GM12864 (cell line): ENCODE measurements at places on chromosomes 2 and 18.

GRCh38 chr2:154480521-154480920, 218.0 kb upstream of the KCNJ3 start:
- no peak for DNase-seq

DNA sequence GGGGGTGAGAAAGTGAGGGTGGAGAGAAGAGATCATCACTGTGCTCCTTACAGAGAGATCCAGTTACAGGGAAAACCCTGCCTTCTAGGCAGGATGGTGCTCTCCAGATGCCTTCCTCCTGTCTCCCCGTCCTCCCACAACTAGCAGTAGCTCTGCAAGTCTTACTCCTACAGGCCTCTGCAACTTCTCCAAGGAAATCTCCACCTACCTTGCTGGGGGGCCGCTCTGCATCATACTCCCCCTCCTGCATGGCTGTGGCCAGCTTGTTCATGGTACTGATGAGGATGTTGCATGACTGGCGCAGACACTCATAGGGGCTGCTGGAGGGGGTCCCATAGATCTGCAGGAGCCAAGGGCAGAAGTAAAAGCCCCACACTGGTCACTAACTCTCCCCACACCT, 14.1 kb downstream of the DCTN1 start:
- no peak for DNase-seq

GRCh38 chr2:138440759-138441158, 60.8 kb upstream of the SPOPL start:
- no peak for DNase-seq

GRCh38 chr2:190858817-190859216, 21.8 kb upstream of the GLS start:
- DNase-seq: no peak

DNA sequence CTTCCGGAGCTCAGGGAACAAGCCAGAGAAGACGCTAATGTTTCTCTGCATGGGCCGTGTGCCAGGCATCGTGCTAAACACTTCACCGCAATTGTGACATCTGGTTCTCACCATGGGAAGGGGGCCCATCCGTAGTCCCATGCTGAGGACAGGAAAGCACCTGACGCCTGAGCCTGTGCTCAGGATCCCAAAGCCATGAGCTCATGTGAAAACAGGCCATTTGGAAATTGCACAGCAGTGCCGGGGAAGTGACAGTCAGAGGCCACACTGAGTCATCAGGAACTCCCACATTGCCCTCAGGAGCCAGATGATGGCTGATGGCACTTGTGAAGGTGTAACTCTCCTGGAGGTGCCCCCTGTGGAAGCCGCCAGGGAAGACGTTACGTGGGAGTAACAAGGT, 141.0 kb downstream of the INHBB start:
- DNase-seq: no peak

DNA sequence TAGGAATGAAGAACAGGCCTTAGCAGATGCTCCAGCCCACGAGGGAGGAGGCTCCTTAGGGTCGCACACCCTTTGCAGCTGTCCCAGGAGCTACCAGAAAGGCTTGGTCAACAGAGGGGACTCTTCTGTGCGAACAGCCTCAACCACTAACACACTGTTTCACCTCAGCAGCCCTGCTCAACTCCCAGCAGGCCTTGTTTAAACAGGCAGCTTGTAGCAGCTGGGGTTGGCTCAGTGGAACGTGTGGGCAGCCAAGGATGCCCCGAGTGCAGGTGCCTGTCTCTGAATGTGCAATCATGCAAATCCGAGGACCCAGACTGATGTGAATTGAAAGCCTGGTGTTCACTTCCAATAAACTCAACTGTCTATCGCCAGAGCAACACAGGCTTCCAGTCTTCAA, 88.7 kb upstream of the CXCR4 start:
- DNase-seq: peak; percentile 82

GRCh38 chr18:35500113-35500512, 2.4 kb upstream of the INO80C start:
- DNase-seq: no peak

DNA sequence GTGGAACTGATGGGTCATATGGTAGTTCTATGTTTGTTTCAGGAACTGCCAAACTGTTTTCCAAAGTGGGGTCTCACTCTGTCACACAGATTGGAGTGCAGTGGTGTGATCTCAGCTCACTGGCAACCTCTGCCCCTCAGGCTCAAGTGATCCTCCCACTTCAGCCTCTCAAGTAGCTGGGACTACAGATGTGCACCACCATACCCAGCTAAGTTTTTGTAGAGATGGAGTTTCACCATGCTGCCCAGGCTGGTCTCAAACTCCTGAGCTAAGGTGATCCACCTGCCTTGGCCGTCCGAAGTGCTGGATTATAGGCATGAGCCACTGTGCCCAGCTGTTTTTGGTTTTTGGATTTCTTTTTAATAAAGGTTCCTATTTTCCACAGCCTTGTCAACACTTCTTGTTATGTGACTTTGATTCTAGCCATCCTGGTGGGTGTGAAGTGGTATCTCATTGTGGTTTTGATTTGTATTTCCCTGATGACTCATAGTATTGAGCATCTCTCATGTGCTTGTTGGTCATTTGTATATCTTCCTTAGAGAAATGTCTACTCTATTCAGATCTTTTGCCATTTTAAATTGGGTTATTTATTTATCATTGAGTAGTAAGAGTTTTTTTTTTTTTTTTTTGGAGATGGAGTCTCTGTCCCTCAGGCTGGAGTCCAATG, 22.8 kb downstream of the NPC1 start:
- no peak for DNase-seq

DNA sequence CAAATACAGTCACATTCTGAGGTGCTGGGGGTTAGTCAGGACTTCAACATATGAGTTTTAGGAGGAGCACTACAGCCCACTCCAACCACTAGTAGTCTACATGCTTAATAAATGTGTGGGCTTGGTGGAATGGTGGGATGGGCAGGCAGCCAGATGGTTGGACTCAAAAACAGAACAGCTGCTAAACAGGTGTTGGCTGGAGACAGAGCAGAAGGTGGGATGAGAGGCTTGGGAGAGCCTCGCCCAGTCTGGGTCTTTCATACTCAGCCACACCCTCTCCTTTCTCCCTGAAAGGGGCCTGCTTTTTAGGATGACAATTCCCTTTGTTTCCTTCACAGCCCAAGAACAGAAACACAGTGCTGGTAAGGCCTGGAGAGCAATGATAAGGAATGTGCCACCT, 143.9 kb upstream of the KLHL29 start:
- DNase-seq: no peak

GRCh38 chr18:25305584-25305983, 46.4 kb downstream of the ZNF521 start:
- no peak for DNase-seq

GRCh38 chr2:162100579-162100978, 26.6 kb upstream of the DPP4 start:
- DNase-seq: no peak

DNA sequence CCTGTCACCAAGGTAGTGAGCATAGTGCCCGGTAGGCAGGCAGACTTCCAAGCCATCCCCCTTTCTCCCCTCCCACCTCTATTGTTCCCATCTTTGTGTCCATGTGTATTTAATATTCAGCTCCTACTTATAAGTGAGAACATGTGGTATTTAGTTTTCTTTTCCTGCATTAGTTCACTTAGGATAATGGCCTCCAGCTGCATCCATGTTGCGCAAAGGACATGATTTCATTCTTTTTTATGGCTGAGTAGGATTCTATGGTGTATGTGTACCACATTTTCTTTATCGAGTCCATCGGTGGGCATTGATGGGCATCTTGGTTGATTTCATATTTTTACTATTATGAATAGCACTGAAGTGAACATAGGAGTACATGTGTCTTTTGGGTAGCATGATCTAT, 35.3 kb downstream of the MMADHC start:
- DNase-seq: no peak

DNA sequence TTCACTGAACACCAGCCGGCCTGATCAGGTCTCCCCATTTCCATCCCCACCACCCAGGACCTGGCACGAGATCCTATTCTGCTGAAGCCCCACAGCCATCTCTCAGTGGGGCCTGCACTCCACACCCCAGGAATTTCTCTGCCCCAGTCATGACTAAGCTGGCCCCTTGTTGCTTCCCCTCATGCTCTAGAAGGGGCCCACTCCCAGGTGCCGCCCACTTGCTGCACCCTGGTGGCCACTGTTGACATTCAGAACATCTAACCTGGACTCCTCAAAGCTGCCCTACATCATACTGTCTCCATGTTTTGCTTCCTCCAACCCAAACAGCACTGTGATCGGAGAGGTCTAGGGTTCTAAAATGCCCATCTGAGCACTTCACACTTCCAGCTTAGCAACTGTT, 90.7 kb upstream of the KLHL29 start:
- no peak for DNase-seq

DNA sequence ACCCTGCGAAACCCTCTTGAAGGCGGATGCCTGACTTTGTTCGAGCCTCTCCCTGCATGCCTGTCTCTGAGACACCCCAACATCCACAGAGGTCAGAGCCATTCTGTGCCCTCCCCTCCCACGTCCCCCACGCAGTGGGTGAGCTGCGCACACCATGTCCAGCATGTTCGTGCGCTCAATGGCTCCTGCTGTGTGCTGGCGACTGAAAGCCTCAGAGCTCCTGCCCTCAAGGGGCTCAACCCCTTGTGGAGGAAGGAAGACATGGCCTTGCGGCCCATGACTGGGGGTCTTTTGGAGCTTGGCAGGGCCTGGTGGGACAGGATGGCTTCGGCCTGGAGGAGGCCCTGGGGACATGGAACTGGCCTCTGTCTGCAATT, 45.7 kb downstream of the ANKMY1 start:
- no peak for DNase-seq

DNA sequence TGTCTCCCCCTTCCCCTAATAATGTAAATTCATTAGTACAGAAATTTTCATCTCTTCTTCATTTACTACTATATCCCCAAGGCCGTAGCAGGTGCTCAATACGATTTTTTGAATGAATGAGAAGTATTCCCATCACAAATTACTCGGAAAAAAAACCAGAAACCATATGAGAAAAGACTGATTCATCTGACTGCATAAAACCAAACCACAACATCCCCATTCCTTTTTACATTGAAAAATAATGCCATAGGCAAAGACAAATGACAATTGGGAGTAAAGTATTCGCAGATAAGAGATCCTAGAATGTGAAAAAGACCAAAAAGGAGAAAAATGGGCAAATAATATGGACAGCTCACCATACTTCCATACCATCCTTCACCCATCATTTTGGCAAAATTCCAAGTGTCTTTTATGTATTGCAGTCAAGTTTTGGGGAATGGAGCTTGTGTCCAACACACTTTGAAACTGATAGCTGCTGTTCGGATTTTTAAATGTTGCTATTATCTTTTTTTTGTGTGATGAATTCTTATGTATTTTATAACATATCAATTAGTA, 1.5 kb downstream of the ZC3H8 start:
- DNase-seq: no peak

DNA sequence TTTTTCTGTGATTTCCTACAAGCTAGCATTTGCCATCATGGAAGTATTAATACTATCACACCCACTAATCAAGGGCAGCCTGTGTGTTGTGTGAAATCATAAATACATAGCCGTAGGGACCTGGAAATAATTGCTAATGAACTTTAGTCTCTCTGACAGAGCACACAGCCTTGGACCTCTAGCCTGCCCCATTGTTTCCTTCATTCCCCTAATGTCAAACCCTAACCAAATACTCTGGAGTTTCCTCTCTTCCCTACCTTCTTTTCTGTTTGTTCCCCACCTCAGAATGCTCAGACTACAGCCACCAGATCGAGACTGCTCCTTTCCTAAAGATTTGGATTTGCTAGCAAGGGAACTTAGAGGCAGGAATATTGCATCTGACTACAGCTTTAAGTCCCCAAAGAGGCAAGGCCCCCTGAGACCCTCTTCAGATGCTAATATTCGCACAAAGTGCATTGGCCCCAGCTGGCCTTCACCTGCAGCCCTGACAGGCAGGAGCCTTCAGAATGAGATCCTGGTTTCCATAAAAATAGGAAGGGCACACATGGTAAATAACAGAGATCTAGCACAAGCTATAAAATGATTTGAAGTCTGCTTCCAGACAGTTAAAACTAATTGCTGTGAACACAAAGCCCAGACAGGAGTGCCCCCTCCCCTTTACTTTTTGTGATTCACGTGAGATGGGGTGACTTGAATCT, 279.2 kb upstream of the DCC start:
- no peak for DNase-seq

DNA sequence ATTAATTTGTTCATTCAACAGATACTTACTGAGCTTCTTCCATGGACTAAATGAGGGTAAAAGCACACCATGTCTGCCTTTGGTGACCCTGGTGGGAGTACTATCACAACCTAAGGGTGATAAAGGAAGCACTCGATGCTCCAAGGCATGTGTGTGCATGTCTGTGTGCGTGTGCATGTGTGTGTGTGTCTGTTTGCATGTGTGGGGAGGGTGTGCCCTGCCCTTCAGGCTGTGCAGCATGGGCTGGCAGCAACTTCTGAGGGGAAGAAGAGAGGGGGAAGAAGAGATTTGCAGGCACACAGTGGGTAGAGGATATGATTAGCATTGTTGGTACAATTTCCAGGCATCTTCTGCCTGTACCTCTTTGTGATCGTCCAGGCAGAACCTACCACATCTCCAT, 121.6 kb downstream of the ACOXL start:
- DNase-seq: no peak

DNA sequence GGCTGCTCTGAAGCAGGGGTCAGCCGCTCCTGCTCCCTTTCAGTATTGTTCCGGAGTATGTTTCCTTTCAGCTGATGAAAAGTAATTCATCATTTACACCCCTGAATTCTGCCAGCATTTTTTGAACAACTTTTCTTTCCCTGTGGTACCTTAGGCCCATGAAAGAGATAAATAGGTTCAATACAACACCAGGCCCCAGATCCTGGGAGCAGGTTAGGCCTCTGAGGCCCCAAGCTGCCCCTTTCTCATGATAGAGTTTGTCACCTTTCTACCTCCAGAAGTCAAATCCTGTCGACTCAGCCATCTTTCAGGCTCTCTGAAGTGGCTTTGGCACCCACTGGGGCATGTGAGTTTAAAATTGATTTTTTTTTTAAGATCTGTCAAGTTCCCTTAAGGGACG, 1415.1 kb upstream of the ZEB2 start:
- DNase-seq: no peak

- DNase-seq: peak; percentile 87
These were observed 496 bp upstream of the ITGA4 start for GRCh38 chr2:181456660-181457120.

- no peak for DNase-seq
These were observed 75.3 kb downstream of the CABYR start for GRCh38 chr18:24214144-24214543.

DNA sequence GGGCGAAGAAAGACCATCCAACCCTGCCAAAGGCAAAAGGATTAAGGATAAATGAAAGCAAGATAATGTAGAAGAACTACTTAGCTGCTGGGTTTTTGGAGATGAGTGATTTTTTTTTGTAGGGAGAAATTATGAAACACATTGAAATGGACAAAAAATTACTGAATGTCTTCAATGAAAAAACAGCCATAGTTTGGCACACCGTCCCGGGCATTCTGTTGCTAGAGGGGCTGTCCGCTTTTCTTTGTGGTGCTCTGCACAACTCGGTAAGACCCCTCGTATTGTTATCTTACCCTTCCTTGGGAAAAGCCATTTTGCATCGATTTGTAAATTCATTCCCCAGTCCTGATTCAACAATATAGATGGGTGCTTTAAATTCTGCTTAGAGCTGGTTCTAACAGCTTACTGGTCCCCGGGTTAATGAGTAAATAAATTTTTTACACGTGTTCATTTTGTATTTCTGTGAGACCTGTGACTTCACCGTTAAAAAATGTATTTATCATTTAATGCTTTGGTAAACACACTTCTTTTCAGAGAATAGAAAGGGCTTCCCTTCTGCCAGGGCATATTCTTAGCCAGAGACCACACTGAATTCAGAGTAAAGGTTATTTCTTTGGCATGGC, 912 bp upstream of the LAPTM4A start:
- DNase-seq: no peak

GRCh38 chr2:150479075-150479915, 8.2 kb downstream of the RND3 start:
- DNase-seq: no peak
